ENCODE measurements at places on chromosomes 1 and 21.

DNA sequence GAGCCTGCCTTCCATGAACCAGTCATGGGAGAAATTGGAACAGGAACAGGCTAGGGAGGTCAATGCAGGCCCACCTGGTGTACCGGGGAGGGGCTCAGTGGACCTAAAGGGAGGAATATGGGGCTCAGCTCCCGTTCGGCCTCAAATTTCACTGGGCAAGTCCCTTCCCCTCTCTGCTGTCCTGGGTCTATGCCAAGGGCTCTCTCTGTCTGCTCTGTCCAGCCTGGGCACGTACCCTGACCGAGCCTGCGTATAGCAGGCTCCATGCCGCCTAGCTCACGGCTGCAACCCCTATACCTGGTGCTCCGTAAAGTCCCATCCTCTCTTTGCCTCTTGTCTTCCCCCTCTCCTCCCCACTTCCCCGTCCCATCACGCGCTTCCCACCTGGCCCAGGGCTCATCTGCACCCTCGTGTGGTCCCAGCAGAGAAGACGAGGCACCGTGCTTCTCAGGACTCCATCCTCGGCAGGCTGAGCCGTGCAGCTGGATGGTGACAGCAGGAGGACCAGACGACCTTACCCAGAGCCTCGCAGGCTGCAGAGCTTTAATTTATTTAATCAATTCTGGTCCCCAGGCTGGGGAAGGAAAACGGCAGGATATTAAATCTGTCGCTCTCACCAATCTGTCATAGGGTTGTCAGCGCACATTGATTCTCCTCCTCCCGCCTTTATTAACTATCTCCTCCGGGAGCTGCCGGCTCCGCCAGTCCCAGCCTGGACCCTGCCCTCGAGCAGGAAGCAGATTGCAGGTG lies 25.0 kb upstream of the DISP3 start:
- DNase-seq: no peak

- DNase-seq: no peak
These were observed 71.2 kb downstream of the DPYD start for GRCh38 chr1:97849345-97850340.

DNA sequence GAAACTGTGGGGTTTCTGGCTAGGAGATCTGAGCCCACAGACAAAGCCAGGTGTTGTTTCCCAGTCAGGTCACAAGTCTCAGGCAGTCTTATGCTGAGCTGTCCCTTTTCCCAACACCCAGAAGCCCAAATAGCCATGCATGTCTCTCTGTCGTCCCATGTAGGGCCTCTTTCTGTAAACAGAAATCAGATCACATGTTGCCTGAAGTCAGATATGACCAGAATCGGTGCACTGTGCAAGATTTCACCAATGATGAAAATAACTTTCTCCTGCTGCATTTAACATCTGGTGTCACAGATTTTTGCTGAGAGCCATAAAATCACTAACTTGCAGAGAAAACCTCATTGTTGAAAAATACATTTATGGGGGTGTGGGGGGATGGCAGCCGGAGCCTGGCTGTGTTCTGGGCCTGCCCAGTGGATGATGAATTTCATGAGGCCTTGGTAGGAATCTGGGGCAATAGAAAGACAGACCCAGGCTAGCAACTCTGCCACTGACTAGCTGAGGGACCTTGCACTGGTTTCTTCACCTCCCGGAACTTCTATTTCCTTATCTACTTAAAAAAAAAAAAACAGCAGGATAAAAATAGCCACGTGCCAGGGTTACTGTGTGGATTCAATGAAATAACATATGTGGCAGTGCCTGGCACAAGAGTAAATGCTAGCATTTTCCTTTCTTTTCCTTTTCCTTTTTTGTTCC lies 158.8 kb upstream of the NFIA start:
- DNase-seq: no peak

DNA sequence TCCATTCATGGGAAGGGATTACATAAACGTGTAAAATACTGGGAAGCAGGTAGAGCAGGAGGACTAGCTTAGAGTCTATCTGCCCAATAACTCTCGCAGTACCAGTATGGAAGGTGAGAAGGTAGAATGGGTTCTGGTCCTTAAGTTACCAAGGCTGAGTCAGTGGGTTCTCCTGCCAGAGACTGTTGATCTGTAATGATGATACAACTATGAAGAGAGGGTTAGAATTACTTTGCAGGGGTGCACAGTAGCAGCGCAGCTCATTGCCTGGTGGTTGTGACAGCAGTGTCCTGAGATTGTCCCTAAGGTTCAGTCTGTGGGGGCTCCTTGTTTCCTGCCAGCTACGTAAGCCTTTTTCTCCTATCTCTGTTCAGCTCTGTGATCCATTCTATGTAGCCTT lies 2.5 kb upstream of the MAST2 start:
- no peak for DNase-seq

- DNase-seq: no peak
These were observed 93.1 kb downstream of the EPS15 start for GRCh38 chr1:51425955-51426354.

DNA sequence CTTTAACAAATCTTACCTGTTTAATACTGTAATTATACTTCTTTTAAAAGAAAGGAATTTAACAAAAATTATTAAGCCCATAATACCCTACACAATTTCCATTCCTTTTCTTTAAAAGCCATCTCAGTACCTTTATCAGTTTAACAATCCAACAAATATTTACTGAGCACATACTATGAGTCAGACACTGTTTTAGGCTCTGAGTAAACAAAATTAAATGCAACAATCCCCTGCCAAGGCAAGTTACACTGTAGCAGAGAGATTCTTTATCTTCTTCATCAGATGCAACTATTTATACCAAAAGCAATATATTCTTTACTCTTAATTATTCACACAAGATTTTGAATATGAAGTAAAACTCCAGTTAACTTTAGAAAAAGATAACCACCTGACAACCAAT lies 12.0 kb downstream of the DENND1B start:
- DNase-seq: no peak

All from GM06990 (cell line).